Stimulated activated CD4-positive, alpha-beta T cell treated with anti-CD3 and anti-CD28 coated beads, Interleukin-15, amount 100 ng/mL, for 48 hours (primary cell): ENCODE measurements at places on chromosomes 7 and 10.

DNA sequence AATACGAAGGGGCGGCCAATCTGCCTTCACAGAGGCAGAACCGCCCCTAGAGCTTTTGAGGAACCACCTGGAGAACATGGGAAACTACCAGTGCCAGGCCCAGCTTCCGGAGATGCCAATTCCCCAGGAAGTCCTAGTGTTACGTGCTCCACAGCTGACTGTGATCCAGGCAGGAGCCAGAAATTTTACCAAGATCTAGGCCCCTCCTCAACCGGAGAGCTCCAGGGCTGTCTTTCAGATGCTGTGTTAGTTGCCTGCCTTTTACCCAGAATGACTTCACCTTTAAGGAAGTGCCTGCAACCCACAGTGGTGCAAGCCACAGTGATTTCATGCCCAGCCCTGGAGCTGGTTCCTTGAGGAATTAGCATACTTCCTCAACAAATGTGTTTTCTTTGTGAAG, 62.9 kb downstream of the ELMO1 start:
- DNase-seq, result no peak

GRCh38 chr10:71708301-71708703, 11.3 kb downstream of the C10orf105 start:
- no peak for DNase-seq

DNA sequence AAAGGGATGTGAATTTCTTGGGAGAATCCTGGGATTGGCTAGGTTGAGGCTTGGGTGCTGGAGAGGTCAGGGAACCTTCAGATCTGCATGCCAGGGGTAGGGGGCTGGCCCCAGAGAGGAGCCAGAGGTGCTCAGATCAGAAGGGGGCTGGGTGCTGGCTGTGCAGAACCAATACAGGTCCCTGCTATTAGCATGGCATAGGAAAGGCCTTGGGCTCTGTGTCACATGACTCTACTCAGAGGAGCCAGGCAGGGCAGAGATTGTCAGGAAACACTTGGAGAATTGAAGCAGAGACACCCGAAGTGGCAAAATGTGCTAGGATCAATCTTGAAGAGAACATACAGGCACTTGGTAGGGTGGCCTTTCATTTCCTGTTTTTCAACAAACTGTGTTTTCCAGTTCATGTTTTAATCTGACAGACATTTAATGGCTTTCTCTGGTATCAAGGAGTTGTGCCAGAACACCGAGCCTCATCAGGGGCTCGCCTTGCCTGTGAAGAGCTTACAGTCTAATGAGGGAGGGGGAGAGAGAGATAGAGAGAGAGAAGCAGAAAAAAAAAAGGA, 498.9 kb downstream of the RPS24 start:
- no peak for DNase-seq

- no peak for DNase-seq
These were observed 2.9 kb downstream of the SVOPL start for GRCh38 chr7:138698281-138698680.

DNA sequence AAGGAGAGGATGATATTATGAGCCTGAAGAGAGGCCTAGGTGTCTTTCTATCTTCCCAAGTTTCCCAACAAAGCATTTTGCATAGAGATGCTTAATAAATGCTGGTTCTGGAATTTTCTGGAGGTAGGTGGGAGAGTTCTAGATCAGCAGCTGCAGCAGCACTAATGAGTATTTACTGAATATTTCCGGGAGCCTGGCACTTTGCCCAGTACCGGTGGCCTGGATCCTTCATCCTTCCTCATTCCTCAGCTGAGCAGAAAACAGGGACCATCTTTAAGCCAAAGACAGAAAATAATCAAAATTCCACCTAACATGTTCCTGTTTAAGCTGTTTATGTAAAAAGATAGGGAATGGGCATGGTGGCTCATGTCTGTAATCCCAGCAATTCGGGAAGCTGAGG, 813.2 kb upstream of the AUTS2 start:
- no peak for DNase-seq

- no peak for DNase-seq
These were observed 251.9 kb downstream of the ETV1 start for GRCh38 chr7:13737563-13737962.

DNA sequence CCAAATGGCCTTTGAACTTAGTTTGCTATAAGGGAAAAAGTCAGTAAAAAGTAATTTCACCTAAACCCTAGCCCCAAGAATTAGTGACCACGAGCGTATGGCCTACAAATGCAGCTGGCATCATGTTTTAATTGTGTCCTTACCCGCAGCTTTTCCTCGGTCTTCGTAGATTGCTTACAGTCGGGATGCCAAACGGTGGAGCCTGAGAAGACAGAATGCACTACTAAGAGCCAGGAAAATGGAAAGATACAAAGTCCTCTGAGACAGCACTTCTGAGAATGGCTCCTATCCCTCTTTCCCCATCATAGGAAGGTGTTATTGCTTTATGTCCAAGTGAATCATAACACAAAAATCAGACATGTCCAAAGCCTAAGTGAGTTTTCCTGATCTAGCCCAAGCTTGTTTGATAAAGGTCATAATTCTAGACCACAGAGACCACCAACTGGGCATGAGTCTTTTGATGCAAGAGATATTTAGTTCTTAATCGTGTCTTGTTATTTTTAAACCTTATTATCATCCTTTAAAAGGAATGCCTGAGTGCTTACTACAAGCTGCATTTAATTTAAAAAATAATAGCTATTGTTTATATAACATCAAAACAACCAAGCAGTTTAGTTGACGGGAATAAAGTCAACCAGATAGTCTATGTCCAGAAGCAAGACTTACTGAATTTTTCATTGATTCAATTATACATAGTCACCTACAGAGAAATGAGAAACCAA, 83.7 kb upstream of the AFAP1L2 start:
- no peak for DNase-seq

GRCh38 chr7:36180121-36180520, 27.1 kb downstream of the EEPD1 start:
- no peak for DNase-seq

DNA sequence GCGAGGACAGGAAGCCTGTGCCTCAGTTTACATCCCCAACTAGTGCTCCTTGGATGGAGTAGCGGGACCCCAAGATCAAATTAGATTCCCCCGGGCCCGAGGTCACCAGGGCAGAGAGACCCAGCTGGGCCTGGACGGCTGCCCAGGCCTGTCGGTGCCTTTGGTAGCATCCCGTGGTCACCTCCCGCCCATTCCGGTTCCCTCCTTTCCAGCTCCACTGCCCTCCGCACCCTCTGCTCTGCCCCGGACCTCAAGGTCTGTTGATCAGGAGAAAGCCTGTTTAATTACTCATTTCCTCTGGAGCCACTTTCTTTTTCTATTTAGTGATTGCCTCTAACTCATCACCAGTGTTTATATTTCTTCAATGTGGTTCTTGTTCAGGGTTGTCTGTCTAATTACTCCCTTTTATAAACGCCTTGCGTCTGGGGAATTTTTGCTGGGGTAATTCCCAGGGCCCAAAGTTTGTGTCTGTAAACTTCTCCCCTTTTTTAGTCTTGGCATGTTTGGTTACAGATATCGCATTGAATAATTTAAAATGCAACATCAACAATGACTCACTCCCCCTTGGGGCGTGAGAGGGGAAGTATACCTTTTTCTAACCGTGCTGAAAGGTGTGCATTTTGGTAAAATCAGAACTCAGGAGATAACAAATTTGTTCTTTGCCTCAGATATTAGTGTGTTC, 1.9 kb downstream of the FOXK1 start:
- DNase-seq, result no peak

DNA sequence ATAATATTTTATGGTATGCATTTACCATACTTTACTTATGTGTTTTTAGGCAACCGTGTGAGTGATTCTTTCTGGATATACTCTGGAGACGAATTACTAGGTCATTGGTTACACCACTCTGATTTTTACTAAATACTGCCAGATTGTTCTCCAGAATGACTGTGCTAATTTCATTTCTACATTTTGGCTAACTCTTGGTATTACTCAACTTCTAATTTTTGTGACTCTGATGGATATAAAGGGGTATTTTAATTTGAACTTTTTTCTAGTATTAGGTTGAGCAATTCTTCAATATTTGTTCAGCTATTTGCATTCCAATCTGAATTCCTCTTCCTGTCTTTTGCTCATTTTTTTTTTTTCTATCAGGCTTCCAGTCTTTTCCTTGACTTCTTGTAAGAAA, 223.6 kb downstream of the MDFIC start:
- DNase-seq, result no peak

- peak; percentile 31 for DNase-seq
These were observed 918 bp downstream of the CALHM2 start for GRCh38 chr10:103451091-103451813.

DNA sequence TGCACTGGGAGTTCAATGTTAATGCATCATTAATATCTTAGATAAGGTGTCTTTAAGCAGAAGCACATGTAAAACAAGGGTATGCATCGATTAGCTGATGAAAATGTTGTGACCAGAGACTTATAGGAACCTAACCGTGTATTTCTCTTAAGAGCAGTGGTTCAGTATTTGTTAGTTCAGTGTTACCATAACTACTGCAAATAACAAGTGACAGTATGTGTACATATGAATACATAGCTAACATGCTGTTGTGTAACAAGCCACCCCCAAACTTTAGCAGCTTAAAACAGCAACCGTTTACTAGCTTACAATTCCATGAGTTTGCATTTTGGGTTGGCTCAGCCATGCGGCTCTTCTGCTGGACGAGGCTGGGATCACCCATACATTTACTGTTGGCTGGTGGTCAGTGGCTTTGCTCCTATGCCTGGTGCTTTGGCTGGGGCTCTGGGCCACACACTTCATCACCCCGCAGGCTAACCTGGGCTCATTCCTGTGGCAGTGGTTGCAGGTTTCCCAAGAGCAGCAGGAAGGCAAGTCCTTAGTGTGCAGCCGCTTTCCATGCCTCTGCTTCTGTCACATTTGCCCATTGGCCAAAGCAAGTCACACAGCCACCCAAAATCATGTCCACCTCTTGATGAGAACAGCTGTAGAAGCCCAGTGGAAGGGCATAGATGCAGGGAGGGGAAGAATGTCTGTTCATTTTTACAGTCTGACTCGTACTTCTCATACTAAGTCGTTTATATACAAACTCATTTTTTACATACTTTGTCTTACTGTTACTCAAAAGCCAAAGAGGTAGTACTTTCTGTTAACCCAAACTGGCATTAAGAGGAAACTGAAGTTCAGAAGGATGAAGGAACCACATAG, 103.3 kb upstream of the GATA3 start:
- no peak for DNase-seq

GRCh38 chr10:12535656-12536055, 186.3 kb downstream of the CAMK1D start:
- DNase-seq, result no peak

GRCh38 chr7:19709249-19709578, 377 bp upstream of the POLR1F start:
- no peak for DNase-seq

DNA sequence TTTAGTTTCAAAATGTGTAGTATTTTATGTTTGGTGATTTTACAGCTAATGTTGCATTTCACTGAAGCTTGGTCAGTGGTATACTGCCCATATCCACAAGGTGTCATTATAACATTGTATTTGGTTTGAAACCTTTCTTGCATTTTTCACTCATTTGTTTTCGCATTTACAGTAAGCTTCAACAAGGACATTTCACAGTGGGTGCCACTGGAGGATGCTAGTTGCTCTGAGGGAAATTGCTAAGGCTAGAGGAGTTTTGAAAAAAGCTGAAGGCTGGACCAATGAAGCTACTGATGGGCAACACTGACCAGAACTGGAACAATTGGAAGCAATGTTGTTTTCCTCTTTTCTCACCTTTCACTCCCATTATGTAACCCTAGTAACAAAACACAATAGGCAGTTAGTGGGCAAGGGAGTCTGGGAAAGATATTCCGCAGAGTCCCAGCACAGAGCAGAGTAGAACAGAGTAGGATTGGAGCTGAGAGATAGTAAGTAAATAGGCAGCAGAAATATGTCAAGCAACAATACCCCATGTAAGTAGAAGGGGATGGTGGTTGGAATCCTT, 23.6 kb upstream of the SRI start:
- DNase-seq, result no peak

GRCh38 chr7:70590126-70590854, 541.7 kb upstream of the GALNT17 start:
- no peak for DNase-seq

DNA sequence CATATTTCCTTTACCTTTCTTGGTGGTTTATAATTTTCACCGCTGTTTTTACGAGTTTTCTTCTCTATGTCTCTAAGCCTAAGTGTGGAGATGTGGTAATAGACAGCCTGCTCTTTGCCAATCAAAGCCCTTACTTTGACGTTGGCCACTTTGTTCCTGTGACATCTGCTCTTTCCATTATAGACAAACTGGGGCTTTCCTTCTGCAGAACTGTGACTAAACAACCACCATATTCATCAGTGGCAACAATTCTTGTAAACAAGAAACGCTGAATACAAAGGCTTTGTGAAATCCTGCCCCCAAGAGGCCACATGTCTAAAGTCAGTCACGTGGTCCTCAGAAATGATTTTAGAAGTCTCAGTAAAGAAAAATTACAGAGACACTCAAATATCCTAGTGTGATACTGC, 59.6 kb upstream of the CAPZA2 start:
- peak; percentile 17 for DNase-seq

- DNase-seq, result no peak
These were observed 847.1 kb upstream of the MBL2 start for GRCh38 chr10:53619671-53620070.

DNA sequence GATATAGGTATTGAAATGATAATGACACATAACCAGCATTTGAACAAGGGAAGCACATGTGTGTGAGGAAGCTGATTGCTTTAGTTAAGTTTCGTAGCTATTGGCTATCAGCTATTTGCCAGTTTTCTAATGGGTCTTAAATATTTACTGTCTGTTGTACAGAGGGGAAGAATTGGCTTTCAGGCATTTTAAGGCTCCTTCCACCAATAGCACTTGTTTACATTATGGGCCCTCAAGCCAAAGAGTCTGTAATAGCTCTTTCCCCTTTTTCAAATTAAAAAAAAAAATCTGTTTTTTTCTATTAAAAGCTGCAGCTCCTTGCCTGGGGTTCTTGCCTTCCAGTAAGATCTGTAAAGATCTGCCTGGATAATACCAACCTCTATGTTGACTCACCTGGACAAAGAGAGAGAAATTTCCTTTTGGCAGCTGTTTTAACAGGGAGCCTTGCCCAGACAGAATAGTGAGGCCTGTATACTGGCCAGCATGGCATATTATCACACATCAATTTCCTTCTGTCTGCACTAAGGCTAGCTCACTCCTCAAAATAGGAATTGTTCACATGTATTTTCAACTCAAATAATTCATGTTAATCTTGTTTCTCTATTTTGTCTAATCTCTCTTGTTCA, 104.7 kb upstream of the LRGUK start:
- DNase-seq, result no peak
